Progenitor cell of endocrine pancreas (in vitro differentiated cells): ENCODE measurements at places on chromosomes 5 and 9. TPM values are rescaled to one million over a fixed set of nuclear protein-coding genes. Genes with fewer than 3 reads are reported as not detected.

C5orf46 gene
- not detected in 2 replicates for total RNA-seq

PLGRKT gene
- 16.8 and 18.9 TPM in 2 replicates for total RNA-seq

GFRA3 gene
- 22.9 and 24.4 TPM in 2 replicates for total RNA-seq

SPATA31C1 gene
- total RNA-seq = not detected in 2 replicates

DNA sequence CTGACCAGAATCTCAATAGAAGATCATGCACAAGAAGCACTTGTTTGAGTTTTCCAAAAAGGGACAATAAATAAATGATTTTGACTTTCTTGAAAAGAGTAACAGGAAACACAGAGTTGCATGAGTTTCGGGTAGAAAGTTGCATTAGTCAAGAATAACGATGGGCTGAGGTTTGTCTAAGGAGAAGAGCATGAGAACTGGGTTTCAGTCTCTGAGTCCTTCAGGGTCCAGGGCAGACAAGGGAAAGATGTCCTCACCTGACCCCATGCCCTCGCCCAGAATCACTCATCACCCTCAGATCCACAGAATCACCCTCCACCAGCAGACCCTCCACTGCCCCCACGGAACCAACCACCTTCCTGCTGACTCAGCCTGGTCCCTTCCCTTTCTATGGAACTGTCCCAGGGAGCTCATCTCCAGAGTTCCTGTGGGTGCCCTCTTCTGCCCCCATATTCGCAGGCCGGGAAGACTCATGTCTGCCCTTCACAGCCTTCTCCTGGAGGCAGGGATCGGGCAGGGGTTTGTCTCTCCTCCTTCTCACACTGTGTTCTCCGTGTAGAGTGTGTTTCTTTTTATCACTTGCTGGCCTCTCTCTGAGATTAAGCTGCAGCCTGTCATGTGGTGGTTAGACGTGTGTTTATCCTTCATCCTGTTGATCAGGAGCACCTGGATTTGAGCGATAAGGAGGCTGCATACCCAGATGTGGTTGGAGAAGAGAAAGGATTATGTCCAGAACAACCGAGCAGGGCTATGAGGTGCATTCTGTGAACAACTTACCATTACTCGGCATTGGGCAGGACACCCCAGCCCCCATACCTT is 442.6 kb downstream of the MAT2B start:
- no peak overlapping the region for H3K27ac ChIP-seq
- no peaks in the 10 kb centered on the region for H3K4me1 ChIP-seq
- H3K36me3 ChIP-seq = no peaks in the 10 kb centered on the region
- no peak overlapping the region for H3K4me3 ChIP-seq

- peak; percentile 19 for DNase-seq
- peak overlapping the region; percentile 84 for H3K4me3 ChIP-seq
- peaks cover 3% of the 10 kb centered on the region for H3K36me3 ChIP-seq
- peak overlapping the region; percentile 71 for H3K27ac ChIP-seq
- H3K4me1 ChIP-seq = peaks cover 12% of the 10 kb centered on the region
These were observed 448 bp downstream of the RELL2 start for GRCh38 chr5:141637123-141637766.

- no peaks in the 10 kb centered on the region for H3K27me3 ChIP-seq
- no peak overlapping the region for H3K4me3 ChIP-seq
- H3K36me3 ChIP-seq = no peaks in the 10 kb centered on the region
- no peak overlapping the region for H3K27ac ChIP-seq
- no peak for DNase-seq
- peaks cover 19% of the 10 kb centered on the region for H3K4me1 ChIP-seq
These were observed 50.4 kb upstream of the FAM170A start for GRCh38 chr5:119578937-119579336.

GRCh38 chr5:123131551-123132204 is 42.6 kb downstream of the PRDM6 start:
- no peaks in the 10 kb centered on the region for H3K36me3 ChIP-seq
- H3K4me1 ChIP-seq = peaks cover 14% of the 10 kb centered on the region
- H3K4me3 ChIP-seq = no peak overlapping the region
- no peak for DNase-seq
- no peak overlapping the region for H3K27ac ChIP-seq
- H3K27me3 ChIP-seq = peaks cover 55% of the 10 kb centered on the region

DNA sequence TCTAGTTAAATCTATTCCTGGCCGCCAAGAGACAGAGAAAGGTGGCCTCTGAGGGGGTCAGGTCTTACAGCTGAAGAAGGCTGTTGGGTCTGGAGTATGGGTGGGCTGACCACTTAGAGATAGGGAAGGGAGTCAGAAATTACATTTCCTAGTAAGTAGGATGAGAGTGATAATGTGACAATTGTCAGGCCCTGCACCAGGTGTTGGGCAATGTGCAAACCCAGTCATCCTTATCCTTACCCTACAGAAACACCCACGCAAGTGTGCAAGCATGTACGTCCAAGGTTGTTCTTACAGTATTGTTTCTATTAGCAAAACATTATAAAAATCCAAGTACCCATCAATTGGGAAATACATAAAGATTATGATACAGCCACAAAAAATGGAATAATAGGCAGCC is 9.5 kb downstream of the SPAAR start:
- DNase-seq = no peak
- no peak overlapping the region for H3K4me3 ChIP-seq
- H3K27ac ChIP-seq = no peak overlapping the region
- H3K27me3 ChIP-seq = no peaks in the 10 kb centered on the region

- no peak overlapping the region for H3K4me3 ChIP-seq
- no peaks in the 10 kb centered on the region for H3K4me1 ChIP-seq
- peaks cover 11% of the 10 kb centered on the region for H3K27me3 ChIP-seq
These were observed 24.6 kb upstream of the BARX1 start for GRCh38 chr9:93979721-93980120.

DNA sequence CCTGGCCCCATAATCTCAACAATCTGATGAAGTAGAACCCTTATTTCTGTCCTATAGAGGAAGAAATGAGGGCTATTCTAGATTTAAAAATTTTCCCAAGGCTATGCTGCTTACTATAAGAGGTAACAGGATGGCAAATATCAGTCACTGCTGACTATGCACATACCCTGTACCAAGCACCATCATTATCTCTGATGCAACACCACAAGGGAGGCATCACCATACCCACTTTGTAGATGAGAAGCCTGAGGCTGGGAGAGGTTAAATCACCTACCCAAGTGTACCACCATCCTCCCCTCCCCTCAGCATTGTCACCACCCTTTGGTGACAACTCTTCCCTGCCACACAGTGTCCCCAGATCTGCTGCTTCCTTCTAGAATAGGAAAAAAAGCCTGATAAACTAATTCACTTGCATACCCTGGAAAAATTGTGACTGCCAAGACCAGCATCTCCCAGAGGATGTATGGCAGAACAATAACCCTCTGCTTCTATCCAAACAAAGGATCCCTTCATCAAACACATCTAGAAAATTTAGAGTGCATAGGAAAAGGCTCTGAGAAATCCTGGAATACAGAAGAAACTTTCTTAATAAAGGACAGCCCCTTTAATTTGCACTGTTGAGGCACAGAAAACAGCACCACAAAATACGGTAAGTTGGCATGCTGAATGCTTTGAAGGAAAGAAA is 48.3 kb downstream of the PRRC1 start:
- no peak overlapping the region for H3K4me3 ChIP-seq
- H3K36me3 ChIP-seq = no peaks in the 10 kb centered on the region
- DNase-seq = no peak
- H3K4me1 ChIP-seq = peaks cover 1% of the 10 kb centered on the region

GRCh38 chr5:10471677-10472076 is 30.0 kb downstream of the ROPN1L start:
- H3K4me1 ChIP-seq = peaks cover 11% of the 10 kb centered on the region
- peaks cover 23% of the 10 kb centered on the region for H3K27me3 ChIP-seq
- no peak overlapping the region for H3K4me3 ChIP-seq
- H3K27ac ChIP-seq = no peak overlapping the region

- DNase-seq = no peak
- H3K27me3 ChIP-seq = peaks cover 16% of the 10 kb centered on the region
- no peaks in the 10 kb centered on the region for H3K36me3 ChIP-seq
- no peak overlapping the region for H3K4me3 ChIP-seq
These were observed 401.9 kb downstream of the TLE4 start for GRCh38 chr9:79973627-79974026.

DNA sequence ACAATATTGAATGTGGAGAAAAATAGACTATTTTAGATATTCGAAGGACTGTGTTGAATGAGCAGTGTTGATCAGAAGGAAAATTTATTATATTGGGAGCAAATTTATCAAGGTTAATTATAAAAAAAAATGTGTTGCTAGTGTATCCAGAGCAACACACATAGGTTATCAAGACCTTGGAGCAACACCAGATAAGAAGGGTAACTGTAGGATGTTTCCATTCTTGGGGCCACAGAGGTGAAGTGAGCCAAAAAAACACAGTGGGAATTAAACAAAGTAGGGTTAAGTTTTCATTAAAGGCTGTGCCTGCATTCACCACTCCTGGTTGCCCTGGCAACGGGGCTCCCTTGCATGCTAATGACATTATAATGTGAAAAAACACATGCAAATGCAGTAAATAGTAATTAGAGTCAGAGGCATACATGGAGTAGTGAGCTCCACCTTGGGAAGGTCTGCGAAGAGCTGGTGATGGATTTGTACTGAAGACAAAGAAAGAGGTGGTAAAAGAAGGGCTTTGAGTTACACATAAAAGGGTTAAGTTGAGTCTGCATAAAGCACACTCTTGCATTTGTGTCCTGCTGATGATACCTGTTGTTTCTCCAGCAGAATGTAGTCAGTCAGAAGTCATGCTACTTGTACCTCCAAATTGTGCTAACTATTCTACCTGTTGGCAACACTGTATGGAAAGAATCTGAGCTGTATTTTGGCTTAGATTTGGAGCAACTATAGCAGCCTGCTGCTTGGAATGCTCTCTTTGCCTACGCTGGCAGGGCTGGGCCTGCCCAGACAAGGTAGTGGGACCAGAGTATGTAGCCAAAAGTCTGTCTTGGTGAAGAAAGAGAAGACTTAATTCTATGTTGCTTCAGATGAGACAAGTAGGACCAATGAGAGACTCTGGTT is 59.6 kb downstream of the ATG10 start:
- peaks cover 4% of the 10 kb centered on the region for H3K4me1 ChIP-seq
- no peak for DNase-seq
- H3K27ac ChIP-seq = no peak overlapping the region
- no peaks in the 10 kb centered on the region for H3K27me3 ChIP-seq
- no peak overlapping the region for H3K4me3 ChIP-seq

GRCh38 chr9:100445161-100445902 is 18.4 kb downstream of the MSANTD3 start:
- H3K4me3 ChIP-seq = no peak overlapping the region
- H3K36me3 ChIP-seq = peaks cover 16% of the 10 kb centered on the region
- DNase-seq = no peak
- H3K27me3 ChIP-seq = no peaks in the 10 kb centered on the region

GRCh38 chr5:43063721-43064171 is 23.6 kb upstream of the ANXA2R start:
- H3K4me3 ChIP-seq = peak overlapping the region; percentile 29
- peak overlapping the region; percentile 99 for H3K27ac ChIP-seq
- no peaks in the 10 kb centered on the region for H3K27me3 ChIP-seq
- H3K4me1 ChIP-seq = peaks cover 22% of the 10 kb centered on the region
- H3K36me3 ChIP-seq = peaks cover 7% of the 10 kb centered on the region

GRCh38 chr9:76592091-76592973 is 133.3 kb downstream of the GCNT1 start:
- no peaks in the 10 kb centered on the region for H3K27me3 ChIP-seq
- H3K27ac ChIP-seq = peak overlapping the region; percentile 69
- no peaks in the 10 kb centered on the region for H3K36me3 ChIP-seq
- DNase-seq = no peak

GRCh38 chr5:158953929-158954534 is 145.7 kb downstream of the EBF1 start:
- H3K4me1 ChIP-seq = peaks cover 4% of the 10 kb centered on the region
- no peak overlapping the region for H3K4me3 ChIP-seq
- DNase-seq = no peak
- H3K27ac ChIP-seq = no peak overlapping the region

- peaks cover 2% of the 10 kb centered on the region for H3K36me3 ChIP-seq
- H3K27ac ChIP-seq = no peak within 1 kb of the TSS
- H3K27me3 ChIP-seq = peaks cover 33% of the 10 kb centered on the region
These were observed at the start of gene NIM1K for GRCh38 chr5:43191740-43192557. NIM1K (plus strand) TSS chr5:43192225; CDS start chr5:43245776, 53,551 bp downstream.
